Hematopoietic multipotent progenitor cell treated with erythropoietin and hydrocortisone succinate and interleukin-3 and kit ligand, for 15 days (in vitro differentiated cells): ENCODE measurements at places on chromosomes 16 and 17.

GRCh38 chr17:48299760-48300159, 130.3 kb downstream of the SKAP1 start:
- DNase-seq, result no peak

GRCh38 chr16:333406-334094, 19.0 kb downstream of the AXIN1 start:
- no peak for DNase-seq

DNA sequence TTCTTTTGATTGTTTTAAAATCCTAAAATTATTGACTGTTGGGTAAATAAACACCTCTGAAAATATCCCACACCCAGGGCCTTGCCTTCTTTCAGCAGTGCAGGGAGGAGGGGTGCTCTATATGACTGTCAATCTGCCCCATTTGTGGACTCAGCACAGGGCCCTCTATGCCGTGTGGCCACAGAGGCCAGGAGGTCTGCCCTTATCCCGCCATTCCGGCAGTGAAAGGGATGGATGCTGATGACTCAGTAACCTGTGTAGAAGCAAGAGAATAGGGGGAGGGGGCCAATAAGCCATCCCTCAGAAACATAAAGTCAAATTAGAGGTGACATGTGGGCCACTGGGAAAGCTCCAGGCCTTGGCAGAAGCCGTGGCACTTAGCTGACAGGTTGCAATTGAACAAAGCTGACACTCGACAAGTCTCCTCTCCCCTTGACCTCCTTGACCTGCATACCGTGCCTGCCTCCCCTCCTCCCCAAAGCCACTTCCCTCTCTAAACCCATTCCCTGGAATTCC, 281.4 kb upstream of the DYNLRB2 start:
- no peak for DNase-seq

DNA sequence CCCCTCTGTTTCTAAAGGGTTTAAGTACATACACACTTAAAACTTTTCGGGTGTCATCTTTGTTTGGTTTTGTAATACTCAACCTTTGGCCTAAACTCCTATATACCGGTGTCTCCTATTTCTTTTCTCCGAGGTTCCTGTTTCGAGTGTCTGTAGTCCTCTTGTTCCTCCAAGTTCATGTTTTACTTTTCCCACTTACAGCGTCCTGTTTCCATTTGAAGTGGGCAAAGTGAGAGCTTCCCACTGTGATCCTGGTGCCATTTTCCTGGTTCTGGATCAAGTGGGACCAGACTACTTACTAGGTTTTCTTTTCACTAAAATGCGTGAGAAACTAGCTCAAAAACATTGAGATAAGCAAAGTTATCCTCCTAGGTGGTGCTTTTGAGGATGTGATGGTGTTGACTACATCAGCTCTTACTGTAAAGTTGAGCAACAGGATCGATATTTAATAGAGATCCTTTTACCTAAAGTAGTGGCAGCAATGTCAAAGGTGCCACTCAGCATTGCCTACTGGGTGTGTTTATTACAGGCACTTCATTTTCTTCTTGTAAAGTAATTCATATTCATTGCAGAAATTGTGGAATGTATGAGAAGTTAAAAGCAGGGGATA, 1.3 kb downstream of the PSMD3 start:
- peak; percentile 14 for DNase-seq

DNA sequence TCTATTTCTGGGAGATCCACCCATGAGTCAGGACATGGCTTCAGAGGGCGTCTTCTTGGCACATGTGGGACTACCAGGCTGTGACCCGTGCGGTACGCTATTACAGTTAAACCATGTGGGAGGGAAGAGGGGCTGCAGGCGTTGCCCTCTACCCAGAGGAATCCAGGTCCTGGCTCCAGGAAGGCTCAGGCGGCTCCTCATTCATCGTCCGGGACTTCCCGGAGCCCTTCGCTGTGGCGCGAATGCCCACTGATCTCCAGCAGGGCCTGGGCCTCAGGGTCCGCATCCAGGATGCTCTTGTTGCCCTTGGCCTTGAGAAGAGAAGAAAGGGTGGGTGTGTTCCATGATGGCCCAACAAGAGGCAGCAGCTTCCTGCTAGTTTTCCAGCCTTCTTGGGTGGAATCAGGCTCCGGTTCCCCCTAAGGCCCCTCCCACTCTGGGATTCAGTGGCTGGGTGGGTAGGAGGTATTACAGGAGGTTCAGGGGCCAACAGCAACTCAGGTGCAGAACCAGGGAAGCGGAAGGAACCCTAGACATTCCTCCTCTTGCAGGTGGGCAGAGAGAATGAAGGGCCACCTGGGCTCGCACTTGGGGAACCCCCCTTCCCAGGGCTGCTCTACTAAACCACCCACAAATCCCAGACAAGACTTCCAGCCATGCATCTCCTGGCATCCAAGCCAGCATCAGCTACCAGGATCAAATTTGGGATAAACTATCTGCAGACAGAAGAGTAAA, 24.6 kb downstream of the MEAK7 start:
- DNase-seq, result no peak

DNA sequence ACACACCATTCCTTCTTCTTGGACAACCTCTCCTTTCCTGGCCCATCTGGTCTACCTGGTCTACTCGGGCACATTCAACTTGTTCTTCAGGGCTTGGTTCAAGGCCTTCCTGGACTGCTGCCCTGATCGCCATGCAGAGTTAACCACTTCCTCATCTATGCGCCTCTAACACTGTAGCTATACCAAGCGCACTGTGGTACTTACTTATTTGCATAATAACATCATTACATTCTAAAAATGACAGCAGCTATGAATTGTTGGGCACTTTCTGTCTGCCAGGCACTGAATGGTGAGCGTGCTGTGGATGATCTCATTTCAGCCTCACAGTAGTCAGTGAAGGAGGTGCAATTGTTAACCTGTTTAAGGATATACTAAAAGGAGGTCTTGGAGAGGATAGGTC, 66.9 kb upstream of the SDK2 start:
- no peak for DNase-seq

DNA sequence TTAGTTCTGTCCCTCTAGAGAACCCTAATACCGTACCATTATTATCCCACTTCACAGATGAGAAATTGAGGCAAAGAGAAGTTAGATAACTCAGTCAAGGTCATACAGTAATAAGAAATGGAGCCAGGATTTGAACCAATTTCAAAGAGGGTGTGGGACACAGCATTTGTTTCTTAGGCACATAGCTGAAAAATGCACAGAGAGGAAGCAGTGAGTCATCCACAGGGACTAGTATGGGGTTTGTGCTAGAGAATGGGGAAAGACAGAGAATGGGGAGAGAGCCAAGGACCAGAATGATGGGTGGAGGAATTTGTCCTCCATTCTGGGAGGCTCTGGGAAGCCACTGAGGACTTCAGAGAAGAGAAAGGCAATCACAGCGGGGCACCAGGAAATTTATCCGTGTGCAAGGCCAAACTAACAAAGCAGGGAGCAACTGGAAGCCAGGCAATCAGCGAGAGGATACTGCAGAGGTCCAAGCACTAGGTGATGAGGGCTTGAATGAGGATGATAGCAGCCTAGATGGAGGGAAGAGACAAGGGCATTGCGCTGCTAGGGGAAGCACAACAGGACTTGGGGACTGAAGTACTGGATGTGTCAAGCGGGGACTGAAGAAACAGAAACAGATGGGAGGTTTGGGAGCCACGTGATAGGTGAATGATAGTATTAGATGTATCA, 78.1 kb upstream of the ZFHX3 start:
- no peak for DNase-seq

DNA sequence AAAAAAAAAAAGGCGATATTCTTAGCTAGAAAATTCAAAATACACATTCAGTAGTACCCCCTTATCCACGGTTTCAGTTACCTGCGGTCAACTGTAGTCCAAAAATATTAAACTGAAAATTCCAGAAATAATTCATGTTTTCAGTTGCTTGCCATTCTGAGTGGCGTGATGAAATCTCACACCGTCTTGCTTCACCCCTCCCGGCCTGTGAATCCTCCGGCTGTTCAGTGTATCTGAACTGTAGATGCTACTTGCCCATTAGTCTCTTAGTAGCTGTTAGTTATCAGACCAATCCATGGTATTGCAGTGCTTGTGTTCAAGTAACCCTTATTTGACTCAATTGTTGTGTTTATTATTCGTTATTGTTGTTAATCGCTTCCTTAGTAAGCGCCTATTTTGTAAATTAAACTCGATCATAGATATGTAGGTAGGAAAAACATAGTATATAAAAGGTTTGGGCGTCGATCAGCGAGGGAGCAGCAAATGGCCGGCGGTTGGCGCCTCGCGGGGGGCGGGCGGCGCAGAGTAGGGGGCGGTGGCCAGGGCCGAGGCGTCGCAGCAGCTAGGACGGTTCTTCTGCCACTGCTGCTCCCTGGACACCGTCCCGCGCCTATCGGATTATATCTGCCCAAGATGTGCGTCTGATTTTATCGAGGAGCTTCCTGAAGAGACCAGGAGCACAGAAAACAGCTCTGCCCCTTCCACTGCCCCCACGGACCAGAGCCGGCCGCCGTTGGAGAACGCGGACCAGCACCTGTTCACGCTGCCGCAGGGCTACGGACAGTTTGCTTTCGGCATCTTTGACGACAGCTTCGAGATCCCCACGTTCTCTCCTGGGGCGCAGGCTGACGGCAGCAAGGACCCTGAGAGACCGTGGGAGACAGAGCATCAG, 39.8 kb upstream of the AKAP1 start:
- no peak for DNase-seq
